ENCODE measurements at places on chromosomes 6 and 20.

DNA sequence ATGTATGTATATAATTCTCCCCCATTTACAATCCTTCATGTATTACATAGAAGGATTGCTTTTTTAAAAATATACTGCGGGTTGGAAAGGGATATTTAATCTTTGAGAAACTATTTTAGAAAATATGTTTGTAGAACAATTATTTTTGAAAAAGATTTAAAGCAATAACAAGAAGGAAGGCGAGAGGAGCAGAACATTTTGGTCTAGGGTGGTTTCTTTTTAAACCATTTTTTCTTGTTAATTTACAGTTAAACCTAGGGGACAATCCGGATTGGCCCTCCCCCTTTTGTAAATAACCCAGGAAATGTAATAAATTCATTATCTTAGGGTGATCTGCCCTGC, 3.6 kb downstream of the FOXC1 start:
- no peak for DNase-seq

- DNase-seq, result no peak
Measured at GRCh38 chr6:35817515-35817914, 12.4 kb downstream of the LHFPL5 start.

DNA sequence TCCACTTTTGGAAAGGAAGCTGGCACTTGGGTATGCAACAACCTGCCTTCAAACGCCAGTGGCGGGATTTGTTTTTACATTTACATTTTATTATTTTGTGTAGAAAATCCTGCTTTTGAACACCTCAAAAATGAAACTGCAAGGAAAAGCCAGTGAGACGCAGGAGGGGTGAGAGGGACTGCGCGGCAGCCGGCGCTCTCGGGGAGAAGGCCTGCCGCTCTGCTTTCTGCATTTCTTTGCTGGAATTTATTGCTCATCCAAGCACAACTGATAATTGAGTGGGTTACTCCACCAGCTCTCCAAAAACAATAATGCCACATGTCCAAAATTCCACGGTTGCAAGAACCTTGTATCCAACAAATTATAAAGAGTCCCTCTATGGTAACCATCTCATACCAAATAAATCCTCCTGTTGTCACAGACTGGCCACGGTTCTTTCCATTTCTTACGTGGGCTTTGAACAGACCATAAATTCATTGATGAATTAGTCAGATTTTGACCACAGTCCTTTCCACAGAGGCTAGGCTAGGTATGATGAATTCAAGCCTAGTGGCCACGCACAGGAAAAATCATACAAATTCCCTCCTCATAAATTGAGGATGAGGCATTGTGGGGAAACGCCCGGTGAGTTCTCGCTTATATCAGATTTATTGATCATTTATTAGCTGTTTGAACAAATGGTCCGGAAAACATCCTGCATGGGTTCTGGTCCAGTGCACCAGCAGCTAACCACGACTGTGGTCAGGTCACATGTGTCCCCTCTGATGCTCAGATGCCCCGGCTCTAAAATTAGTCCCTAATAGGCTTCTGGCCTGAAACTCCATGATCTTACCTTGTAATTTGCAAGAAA, 31.6 kb upstream of the FOXC1 start:
- DNase-seq, result no peak

- DNase-seq, result no peak
Measured at GRCh38 chr20:15922556-15922955, 650.7 kb downstream of the KIF16B start.

GRCh38 chr6:42025066-42025844, 25.1 kb upstream of the TAF8 start:
- DNase-seq, result no peak

GRCh38 chr6:122408702-122409458, 9.4 kb downstream of the HSF2 start:
- no peak for DNase-seq

- no peak for DNase-seq
Measured at GRCh38 chr20:23456873-23457272, 4.2 kb upstream of the CST11 start.

DNA sequence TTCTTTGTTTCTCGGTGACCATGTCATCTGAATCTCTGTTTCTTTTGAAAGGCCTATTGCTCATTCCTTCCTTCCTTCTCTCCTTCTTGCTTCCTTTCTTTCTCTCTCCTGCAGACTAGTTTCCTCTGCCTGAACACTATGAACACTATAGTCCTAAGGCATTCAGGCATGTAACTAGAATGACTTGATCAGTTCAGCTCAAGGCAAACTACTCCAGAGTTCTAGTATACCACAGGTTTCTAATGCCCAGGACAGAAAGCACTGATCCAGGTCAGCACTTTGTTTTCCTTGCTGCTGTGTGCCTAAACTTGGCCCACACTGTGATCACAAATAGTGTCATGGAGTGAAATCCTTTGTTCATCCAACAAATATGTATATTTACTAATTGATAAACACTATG, 324.1 kb upstream of the GJE1 start:
- no peak for DNase-seq

DNA sequence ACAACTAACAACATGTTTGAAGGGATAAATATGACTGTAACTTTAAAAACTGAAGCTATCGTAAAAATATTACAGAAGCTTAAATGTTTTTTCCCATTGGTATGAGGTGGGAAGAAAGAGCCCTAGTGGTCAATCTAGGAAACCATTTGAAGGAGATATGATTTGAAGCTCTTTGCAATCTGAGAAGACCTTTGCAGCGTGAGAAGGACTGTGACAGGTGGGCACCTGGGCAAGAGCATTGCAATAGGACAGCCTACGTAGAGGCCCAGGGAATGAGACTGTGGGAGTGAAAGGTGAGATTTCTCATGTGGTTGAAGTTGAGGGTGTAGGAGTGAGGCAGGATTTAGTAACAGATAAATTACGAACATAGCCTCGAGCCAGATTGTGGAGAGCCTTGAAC, 108.0 kb upstream of the PDE7B start:
- no peak for DNase-seq

DNA sequence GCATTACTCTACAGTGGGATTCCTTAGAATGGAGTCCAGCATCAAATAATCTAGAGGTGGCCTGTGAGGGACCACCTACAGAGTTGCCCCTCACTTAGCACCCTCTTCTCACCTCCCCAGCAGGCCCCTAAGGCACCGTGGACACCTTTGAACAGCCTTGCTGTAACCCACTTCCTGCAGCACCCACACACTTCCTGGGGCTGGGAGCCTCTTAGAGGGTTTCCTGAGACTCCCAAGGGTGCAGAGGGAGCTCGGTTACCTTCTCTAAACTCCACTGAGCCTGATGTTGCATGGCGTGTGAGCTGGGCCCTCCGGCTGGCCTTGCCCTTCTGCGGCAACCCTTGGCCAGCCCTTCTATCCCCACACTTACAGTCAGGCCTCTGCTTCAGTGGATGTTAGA, 7.3 kb upstream of the SIRPG start:
- DNase-seq, result no peak

- DNase-seq, result no peak
Measured at GRCh38 chr20:57705127-57705899, 4.5 kb downstream of the PMEPA1 start.

GRCh38 chr20:23087587-23088251, 1.6 kb upstream of the CD93 start:
- no peak for DNase-seq

DNA sequence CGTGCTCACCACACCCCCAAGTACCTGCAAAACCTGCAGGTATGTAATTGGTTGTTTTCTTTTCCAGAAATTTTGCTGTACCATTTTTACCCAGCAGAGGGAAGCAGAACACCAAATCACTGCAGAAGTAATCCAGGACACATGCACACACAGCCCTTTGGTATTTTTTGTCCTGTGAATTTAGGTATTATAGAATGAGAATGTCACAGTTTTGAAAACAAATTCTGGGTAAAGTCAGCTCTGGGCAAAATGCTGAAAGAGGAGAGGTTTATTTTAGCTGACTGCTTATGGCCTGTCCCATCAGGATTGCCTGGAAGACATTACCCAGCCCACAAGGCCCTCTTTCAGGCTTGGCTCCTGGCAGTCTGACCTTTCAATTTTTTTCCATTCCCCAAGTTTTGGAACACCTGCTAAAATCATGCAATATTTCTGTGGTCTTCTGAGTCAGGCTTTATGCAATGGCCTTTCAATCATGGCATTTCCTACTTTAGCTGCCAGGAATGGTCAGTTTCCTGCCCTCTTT, 3.5 kb upstream of the EFHC1 start:
- no peak for DNase-seq

GRCh38 chr6:11810039-11810541, 31.5 kb upstream of the ADTRP start:
- DNase-seq, result no peak

GRCh38 chr6:145034664-145035063, 700.7 kb downstream of the EPM2A start:
- no peak for DNase-seq

GRCh38 chr6:108760126-108761050, 87.8 kb upstream of the ARMC2 start:
- DNase-seq, result no peak
